ENCODE measurements at places on chromosomes 4 and X.

- peak; percentile 71 for DNase-seq
Measured at GRCh38 chr4:17531538-17532285, 16.7 kb downstream of the CLRN2 start.

DNA sequence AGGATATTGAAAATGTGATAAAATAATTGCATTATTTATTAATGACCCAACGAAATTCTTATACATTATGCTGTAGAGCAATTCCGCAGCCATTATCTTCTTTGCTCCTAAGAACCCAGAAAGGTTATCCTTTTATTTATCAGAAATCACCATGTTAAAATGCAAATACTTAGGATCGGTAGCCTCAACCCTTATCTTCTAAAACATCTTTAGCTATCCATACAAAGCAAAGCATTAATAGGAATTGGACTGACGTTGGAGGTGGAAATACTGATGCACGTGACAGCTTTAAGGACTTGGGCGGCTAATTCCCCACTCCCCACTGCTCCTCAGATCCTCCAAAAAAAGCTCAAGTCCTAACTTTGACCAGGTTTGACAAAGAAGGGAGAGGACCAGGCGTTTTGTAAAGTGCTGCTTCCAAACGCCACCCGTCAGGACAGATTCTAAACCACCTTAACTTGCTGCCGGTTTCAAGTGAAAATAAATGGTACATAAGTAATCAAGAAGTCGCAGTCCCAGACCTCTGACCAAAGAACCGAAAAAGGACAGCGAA, 539 bp upstream of the SPCS3 start:
- no peak for DNase-seq

DNA sequence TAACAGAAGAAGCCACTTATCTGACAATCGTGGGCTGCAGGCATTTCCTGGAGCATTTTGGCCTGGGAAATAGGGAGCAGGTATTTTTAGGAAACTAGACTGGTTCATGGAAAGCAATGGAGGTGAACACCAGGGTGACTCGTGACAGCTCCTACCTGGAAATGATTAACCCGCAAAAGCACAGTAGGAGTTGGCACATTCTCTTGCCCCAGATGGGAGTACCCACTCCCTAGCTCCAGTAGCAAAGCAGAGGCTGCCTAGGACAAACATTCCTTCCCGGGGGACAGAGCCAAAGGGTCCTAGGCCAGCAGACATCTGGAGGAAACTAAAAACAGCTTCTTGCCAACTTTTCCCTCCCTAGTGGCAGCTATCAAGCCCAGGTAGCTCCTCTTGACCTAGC, 29.0 kb downstream of the RTL5 start:
- DNase-seq, result no peak

DNA sequence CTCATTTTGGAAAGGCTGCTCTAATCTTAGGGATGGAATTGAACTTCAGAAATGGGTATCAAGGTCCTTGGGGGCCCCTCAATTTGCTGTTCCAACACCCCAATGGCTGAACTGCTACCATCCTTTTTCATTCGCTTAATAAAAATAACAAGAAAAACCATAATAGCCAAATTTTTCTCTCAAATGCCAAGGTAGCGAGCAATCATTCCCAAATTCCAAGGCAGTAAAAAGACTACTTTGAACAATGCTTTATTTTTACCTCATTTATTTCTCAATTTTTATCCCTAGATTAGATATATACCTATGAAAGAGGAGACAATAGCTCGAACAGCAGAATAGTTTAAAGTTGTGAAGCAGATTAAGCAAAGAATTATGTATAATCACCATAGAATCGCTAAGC, 323.4 kb upstream of the SLC7A11 start:
- DNase-seq, result no peak

GRCh38 chr4:26298198-26298947, 22.4 kb upstream of the RBPJ start:
- no peak for DNase-seq

DNA sequence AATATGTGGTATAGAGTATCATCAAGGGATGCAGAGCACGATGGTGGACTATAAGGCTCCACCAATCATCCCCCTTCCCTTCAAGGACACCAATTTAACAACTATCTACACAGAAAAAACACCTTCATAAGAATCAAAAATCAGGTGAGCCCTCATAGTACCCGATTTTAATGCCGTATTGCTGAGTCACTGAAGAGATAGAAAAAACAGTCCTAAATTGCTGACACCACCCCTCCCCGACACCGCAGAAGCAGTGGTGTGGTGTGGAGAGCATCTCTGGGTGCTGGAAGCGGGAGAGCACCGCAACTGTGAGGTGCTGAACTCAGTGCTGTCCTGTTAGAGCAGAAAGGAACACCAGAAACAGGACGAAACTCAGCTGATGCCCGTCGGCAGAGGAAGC, 49.3 kb downstream of the ABCB7 start:
- DNase-seq, result no peak

- DNase-seq, result no peak
Measured at GRCh38 chrX:77502951-77503525, 55.8 kb downstream of the FGF16 start.

GRCh38 chrX:13345037-13345436, 25.2 kb upstream of the ATXN3L start:
- DNase-seq, result peak; percentile 49

DNA sequence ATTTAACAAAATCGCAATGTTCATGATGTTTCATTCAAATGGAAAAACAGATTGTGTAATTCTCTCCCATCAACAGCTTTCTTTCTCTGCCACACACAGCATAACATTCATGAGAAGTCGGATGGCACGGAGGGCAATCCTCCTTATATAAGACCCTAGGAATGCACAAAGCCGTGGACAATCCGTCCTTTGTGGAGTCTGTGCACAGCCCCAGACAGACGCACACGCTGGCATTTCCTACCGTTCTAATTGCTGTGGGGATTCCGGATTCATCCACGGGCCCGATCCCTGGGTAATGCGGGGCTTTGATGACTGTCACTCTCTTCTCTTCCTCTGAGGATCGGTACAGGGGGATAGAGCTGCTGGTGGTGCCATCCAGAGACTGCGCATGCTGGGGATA, 121.9 kb upstream of the PDLIM3 start:
- no peak for DNase-seq

DNA sequence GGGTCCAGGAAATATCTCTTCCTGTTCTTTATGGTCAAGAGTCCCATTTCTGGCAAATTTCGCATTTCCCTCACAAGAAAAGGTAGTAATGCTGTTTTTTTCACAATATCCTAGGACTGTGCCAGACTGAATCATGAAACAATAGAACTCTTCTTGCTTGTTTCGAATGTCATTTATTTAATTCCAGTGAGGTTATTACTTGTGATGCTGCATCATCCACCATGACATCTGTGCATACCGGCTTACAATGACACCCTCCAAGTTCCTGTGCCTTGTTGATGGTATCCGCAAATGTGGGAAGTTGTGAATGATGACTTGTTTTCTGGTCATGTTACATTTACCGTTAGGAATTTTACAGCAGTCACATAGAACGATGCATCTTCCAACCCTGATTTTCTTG, 42.9 kb upstream of the SPRY1 start:
- no peak for DNase-seq

- peak; percentile 49 for DNase-seq
Measured at GRCh38 chr4:101035487-101035886, 311.8 kb downstream of the PPP3CA start.

GRCh38 chrX:40167233-40167849, 69.6 kb upstream of the BCOR start:
- DNase-seq, result peak; percentile 40

- DNase-seq, result peak; percentile 66
Measured at GRCh38 chr4:146511381-146511780, 10.4 kb downstream of the SLC10A7 start.

- DNase-seq, result no peak
Measured at GRCh38 chr4:24734511-24734910, 60.9 kb upstream of the SOD3 start.

GRCh38 chrX:45722471-45722870, 521.8 kb upstream of the DIPK2B start:
- DNase-seq, result no peak

DNA sequence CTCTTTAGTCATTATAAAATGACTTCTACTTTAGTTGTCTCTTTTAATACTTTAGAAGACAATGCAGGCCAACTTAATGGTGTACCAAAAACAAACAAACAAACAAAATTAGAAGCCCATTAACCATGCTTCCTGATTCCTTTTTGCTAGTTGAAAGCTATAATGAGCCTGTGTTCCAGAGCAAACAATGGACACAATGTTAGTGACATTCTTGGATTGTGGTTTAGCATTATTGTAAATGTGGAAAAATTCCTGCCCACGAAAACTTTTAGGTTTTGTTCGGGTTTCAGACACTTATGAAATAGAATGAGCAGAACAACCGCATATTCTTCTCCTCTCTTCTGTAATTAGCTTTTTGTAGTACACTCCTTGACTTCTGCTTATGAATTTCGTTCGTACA, 1682.7 kb upstream of the PCDH7 start:
- DNase-seq, result no peak

- DNase-seq, result no peak
Measured at GRCh38 chr4:189147005-189147929, 793.4 kb upstream of the FRG1 start.

DNA sequence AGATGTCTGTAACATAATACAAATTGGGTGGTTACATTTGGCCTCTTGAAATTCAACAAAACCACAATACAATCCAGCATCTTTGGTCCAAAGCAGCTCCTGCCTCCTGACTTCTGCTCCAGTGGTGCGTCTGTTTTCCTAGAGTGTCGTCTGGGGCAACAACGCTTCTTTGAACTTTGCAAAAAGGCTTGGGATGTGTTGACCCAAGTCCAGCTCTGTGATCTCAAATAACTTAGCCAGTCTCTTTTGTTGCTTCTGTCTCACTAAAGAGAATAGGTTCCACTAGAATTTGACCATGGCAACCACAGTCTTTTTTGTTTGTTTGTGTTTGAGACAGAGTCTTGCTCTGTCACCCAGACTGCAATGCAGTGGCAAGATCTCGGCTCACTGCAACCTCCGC, 324.0 kb downstream of the DHRSX start:
- DNase-seq, result no peak

DNA sequence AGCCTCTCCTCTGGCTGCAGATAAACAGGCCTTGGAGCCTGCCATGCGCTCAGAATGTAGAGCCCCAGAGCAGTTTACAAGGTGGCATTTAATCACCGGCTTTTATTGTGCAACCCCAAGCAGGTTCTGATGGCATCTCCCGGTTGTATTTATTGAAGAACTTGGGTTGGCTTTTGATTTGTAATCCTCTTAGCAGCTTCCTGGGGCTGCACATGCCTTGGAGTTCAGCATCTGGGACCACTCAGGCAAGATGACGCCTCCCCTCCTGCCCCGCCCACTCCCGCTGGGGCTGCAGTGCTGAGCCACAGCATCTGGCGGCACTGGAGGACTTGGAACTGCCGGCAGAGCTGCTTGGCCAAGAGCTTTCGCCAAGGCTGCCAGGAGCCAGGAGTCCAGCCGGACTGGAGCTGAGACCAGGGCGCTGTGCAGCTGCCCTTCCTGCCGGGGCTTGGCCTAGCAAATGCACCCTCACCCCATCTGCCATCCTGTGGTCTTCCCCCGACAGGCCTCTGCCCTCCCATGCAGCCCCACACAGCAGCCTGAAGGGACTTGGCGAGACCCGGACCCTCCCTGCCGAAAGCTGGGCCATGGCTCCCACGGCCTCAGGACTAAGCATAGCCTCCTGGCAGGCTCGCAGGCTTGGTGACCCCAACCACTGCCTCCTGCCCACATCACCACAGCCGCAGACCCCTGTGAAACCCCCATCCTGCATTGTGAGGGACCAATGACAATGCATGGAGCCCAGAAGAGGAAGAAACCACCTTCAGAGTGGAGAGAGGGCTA, 5.4 kb downstream of the HTRA3 start:
- no peak for DNase-seq

DNA sequence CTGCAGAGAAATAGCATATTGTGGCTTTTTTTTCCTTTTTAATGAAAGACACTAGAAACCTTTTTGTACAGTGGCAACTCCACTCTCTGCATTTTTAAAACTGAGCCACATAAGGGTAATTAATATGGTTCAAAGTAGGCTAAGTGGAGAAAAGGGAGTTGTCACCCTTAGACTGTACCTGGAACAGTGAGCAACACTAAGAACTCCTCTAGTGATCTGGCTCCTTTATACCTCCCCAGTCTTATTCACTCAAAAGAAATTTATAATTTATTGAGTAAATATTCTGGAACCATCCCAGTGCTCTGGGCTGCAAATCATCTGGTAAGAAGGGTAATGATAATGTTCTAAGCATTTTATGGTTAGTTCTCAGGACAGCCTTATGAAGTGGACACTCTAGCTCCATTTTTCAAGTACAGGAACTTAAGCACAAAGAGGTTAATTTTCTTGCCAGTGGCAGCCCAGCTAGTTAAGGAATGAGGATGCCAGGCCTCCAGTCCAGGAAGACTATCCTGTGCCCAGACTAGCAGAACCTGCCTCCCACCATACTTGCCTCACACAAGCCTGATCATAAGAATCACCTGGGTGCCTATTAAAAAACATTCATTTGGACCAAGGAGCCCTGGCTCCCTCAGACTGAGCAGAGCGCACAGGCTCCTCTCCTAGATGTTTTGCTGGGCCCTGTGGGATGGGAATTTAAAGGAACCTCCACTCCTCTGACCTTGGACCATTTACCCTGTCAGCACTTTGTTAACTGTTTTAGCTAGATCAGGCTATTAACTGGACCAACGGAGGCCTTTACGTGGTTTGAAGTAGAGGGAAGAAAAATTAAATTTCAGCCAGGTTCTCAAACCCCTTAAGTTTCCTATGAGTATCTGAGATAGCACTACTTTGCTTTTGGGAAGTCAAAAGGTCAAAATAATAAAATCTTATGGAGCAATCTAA, 102.6 kb downstream of the PDE5A start:
- DNase-seq, result no peak

GRCh38 chrX:74408304-74408703, 13.0 kb upstream of the SLC16A2 start:
- no peak for DNase-seq

DNA sequence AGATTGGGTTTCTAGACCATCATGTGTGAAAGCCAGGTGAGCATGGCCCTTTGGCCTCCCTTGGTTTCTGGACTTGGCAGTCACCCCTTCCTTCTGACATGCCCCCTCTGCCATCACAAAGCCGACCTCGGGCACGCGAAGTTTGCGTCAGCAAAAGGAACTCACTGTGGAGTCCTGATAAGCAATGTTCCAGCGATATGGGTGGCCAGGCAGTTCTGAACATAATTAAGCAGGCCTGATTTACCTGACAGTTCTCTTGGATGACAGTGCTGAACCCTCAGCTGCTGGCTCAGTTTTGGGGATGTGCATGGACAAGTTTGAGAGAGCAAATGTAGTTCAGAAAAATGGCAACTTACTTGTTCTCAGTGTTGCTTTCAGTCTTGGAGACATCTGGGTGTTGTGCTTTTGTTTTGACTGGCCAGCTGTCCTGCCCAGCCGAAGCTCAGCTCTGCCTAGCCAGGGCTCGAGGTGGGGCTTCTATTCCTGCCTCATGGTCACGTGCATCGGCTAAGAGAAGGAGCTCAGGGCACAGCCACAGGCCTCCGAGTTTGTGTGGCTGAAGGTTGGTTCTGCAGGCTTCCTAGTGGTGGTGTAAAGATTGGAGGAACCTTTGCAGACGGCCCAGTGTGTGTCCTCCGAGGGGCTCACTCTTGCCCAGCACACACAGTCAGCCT, 78.3 kb downstream of the CLDN34 start:
- DNase-seq, result no peak

- no peak for DNase-seq
Measured at GRCh38 chr4:168071304-168071703, 21.0 kb upstream of the ANXA10 start.

- peak; percentile 82 for DNase-seq
Measured at GRCh38 chrX:13081395-13082205, 37.2 kb upstream of the FAM9C start.

- no peak for DNase-seq
Measured at GRCh38 chrX:101986586-101986985, 54.8 kb upstream of the ZMAT1 start.
